ENCODE measurements at places on chromosomes 3 and 15.

- DNase-seq, result no peak
Observed at GRCh38 chr3:171121801-171122200, 95.3 kb upstream of the SLC2A2 start.

DNA sequence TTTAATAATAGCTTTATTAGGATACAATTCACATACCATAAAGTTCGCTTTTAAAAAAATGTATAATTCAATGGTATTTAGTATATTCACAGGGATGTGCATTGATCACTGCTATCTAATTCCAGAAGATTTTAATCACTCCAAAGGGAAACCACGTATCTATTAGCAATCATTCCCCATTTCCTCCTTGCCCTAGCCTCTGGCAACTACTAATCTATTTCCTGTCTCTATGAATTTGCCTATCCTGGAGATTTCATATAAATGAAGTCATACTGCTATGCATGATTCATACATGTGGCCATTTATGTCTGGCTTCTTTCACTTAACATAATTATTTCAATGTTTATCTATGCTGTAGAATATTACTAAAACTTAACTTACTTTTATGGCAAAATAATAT lies 32.0 kb upstream of the CASR start:
- no peak for DNase-seq

DNA sequence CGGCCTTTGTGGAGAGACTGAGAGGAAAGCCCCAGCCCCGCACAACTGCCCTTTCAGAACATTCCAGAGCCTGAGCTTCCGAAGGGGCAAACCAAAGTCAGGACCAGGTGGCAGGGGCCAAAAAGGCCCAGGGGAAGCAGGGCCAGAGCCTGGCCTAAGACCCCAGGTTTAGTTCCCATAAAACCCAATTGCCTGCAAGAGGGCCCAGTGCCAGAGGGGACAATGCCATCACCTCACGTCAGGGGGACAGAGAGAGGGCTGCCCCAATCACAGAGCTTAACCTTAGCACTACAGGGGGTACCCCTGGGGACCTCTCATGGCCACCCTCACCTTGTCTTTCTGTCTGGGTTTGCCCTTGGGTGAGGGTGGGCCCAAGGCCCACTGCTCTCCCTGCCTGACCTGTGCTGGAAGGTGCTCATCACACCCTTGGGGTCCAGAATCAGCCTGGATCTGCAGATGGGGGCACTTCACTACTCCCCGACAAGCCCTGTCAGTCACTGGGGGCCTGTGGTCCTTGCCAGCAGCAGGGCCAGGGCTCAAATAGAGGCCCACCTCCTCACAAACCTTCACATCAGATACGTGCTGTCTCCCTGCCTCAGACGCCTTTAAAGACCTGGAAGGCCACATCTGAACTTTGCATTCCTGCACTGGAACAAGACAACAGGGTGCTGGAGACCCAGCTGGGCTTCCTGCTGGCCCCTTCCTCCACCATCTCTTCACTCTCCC lies 3.8 kb downstream of the CALML4 start:
- no peak for DNase-seq

GRCh38 chr3:56144805-56145204 lies 323.5 kb downstream of the ERC2 start:
- no peak for DNase-seq

GRCh38 chr15:75043509-75044257 lies 20.3 kb downstream of the PPCDC start:
- DNase-seq, result peak; percentile 78

GRCh38 chr15:50009634-50010033 lies 109.4 kb downstream of the ATP8B4 start:
- no peak for DNase-seq

- no peak for DNase-seq
Observed at GRCh38 chr15:36814708-36815107, 235.3 kb downstream of the CDIN1 start.

- no peak for DNase-seq
Observed at GRCh38 chr3:51982352-51982837, 940 bp upstream of the ACY1 start.
